ENCODE measurements at places on chromosomes 7 and 10.

DNA sequence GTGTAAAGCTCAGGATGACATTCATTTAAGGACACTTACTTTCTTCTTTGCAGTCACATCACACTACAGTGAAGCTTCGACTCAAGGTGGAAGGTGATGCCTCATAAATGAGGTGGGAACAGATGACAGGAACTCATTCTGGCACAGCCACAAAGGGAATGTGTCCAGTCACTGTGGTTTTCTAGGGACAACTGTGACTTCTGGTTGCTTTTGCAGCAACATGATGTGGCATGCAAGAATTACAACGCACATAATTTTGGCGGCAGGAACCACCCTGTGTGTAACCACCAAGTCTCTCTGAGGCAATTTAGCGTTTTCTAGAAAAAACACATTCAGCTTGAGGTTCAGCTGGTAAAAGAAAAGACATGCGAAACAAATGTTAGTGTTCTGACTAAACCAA lies 32.0 kb upstream of the FERD3L start:
- DNase-seq, result no peak

GRCh38 chr10:62707810-62708209 lies 96.7 kb upstream of the ADO start:
- DNase-seq, result no peak

- peak; percentile 16 for DNase-seq
Observed at GRCh38 chr7:146713934-146714333, 597.3 kb downstream of the CNTNAP2 start.

- no peak for DNase-seq
Observed at GRCh38 chr10:115861864-115862263, 411.1 kb downstream of the GFRA1 start.
